Placental epithelial cell (primary cell): ENCODE measurements at places on chromosomes 6 and 20. TPM values are rescaled to one million over a fixed set of nuclear protein-coding genes. Genes with fewer than 3 reads are reported as not detected.

The DACT2 gene
- total RNA-seq: 0.65 and 0.79 TPM in 2 replicates

The TPMT gene
- 7.5 and 8.7 TPM in 2 replicates for total RNA-seq

The C20orf96 gene
- total RNA-seq: 0.98 and 2.4 TPM in 2 replicates

The MAN1A1 gene
- total RNA-seq: 2.2 and 8.2 TPM in 2 replicates

The LST1 gene
- not detected in 2 replicates for total RNA-seq

The PKHD1 gene
- total RNA-seq: 0.11 and 0.79 TPM in 2 replicates

The TUBB1 gene
- not detected in 2 replicates for total RNA-seq

The SULF2 gene
- total RNA-seq: 14.9 and 19.7 TPM in 2 replicates

The CLPSL2 gene
- not detected in 2 replicates for total RNA-seq

The CD24 gene
- 56.3 and 150 TPM in 2 replicates for total RNA-seq

The TFAP2B gene
- total RNA-seq: 0.39 TPM in 1 of 2 replicates, not detected in the other

The UBR2 gene
- total RNA-seq: 30.2 and 30.9 TPM in 2 replicates

The HCRTR2 gene
- total RNA-seq: 0.39 TPM in 1 of 2 replicates, not detected in the other

The GPANK1 gene
- 18.0 and 27.1 TPM in 2 replicates for total RNA-seq

The PPP1R18 gene
- 31.4 and 43.8 TPM in 2 replicates for total RNA-seq

The PPIL4 gene
- total RNA-seq: 22.4 and 25.9 TPM in 2 replicates

The DYNLRB1 gene
- 42.8 and 93.7 TPM in 2 replicates for total RNA-seq

The HCK gene
- not detected in 2 replicates for total RNA-seq

The NKAIN4 gene
- total RNA-seq: not detected in 2 replicates

The METTL24 gene
- total RNA-seq: not detected in 2 replicates

The GID8 gene
- total RNA-seq: 42.7 and 59.3 TPM in 2 replicates

The AGER gene
- total RNA-seq: 5.7 and 5.9 TPM in 2 replicates

The CRISP3 gene
- total RNA-seq: not detected in 2 replicates

The PROKR2 gene
- not detected in 2 replicates for total RNA-seq

The WTAP gene
- 77.1 and 80.1 TPM in 2 replicates for total RNA-seq
